NCI-H69 (cell line): ENCODE measurements at places on chromosomes 5 and 9.

GRCh38 chr9:131807144-131807983, 67.5 kb upstream of the RAPGEF1 start:
- peak; percentile 82 for DNase-seq

GRCh38 chr9:114883709-114884108, 46.7 kb downstream of the TNFSF8 start:
- no peak for DNase-seq

DNA sequence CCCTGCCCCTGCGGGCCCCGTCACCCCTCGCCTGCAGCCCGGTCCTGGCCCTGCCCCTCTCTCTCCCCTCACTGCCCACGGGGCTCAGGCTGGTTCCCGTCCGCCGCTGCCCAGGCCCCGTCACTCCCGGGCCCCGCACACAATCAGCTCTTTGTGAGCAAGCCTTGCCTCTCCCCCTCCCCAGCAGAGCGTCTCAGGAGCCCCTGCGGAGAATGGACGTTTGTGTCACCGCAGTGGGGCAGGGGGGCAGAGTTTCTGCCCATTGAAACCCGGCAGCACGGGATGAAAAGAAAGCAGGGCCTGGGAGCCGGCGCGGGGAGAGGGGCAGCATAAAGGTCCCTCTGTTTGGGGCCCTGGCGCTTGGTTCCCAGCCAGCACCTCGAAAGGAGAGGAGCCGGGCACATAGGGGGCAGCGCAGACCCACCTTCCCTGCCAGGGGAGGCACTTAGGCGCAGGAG, 13.5 kb upstream of the NUP214 start:
- no peak for DNase-seq

GRCh38 chr9:13597004-13597403, 317.5 kb upstream of the MPDZ start:
- DNase-seq: no peak

- peak; percentile 66 for DNase-seq
Measured at GRCh38 chr5:8340739-8341344, 471.9 kb downstream of the MTRR start.

- no peak for DNase-seq
Measured at GRCh38 chr5:173090639-173091038, 34.5 kb downstream of the CREBRF start.

- no peak for DNase-seq
Measured at GRCh38 chr5:77163453-77163852, 47.0 kb upstream of the PDE8B start.

DNA sequence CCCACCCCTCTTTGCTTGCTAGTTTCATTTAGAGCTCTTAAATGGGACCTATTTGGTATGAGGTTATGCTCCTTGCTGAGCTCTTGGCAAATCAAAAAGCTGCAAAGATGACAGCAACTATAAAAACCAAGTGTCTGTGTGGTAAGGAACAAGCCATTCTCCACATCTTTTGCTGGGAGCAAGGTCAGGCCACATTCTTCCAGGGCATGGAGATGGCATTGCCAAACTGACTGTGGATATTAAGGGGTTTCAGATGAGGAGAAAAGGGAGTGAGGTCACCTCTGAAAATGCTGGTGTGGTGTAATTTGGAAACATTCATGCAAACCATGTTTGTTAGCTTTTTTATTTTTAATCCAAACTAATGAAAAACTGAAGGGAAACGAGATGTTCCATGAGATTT, 218.8 kb upstream of the IL12B start:
- DNase-seq: no peak

DNA sequence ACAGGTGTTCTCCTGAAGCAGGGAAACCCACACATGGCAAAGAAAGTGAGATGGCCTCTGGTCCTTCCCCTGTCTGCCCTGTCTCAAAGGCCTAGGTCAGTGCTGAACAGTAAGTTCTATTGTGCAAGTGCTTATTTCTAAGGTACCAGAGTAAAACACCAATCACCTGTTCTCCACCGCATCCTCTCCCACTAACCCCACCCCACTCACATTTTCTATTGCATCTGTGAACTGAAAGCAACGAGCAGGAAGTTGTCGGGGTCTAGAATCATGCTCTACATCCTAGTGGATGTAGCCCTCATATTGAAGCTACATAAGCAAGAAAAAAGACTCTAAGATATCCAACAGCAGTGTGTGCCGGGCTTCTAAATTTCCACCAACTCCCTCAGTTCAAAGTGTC, 265.9 kb downstream of the ENC1 start:
- no peak for DNase-seq

DNA sequence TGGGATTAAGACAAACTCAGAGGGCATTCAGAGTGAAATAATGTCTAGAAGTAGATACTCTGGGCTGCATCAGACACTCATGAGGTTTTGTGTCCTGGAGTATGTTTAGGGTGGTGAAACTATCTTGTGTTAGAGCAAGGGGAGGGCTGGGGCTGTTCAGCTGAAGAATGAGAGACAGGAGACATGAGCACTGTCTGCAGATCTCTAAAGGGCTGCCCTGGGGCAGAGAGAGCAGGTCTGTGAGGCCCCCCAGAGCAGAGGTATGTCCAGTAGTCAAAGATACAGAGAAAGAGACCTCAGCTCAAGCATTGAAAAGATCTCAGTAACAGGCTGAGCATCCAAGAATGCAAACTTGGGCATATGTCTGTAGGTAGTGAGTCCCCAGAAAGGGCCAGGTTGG, 45.9 kb upstream of the SHB start:
- no peak for DNase-seq

DNA sequence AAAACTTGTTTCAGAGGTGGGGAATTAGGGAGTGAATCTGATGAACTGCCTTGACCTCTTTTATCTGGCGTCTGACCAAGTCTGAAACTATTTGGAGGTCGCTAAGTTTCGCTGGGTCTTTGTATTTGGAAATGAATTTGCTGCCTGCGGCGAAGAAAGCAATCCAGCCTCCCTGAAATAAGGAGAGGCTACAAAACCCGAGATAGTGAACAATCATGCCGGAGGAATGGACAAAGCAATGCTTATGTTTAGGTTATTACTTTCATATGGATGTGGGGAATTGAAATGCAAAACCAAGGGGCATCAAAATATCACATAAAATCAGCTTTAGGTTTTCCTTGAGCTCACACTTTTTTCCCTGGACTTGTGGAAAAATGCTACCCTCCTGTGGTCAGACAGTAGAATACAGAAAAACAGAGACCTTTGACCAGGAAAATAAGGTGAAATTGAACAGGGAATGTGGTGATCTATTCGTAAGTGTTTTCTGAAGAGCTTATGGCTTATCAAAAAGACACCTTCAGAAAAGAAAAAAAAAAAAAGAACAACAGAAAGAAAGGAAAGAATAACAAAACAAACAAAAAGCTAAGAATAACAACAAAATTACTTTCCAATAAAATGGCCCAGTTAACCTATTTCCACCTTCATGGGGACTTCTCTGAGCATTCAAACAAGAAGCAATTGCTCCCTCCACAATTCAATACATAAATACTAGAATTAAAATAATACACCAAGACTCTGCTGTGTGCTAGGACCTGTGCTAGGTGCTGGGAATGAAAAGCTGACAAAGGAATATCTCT, 68.6 kb upstream of the DPYSL3 start:
- peak; percentile 79 for DNase-seq

- DNase-seq: peak; percentile 75
Measured at GRCh38 chr5:141958113-141958512, at the start of gene PCDH12. Gene PCDH12 (minus strand): TSS chr5:141958202. CDS start chr5:141957851, 351 bp downstream.

- DNase-seq: no peak
Measured at GRCh38 chr5:153619771-153620170, 129.3 kb downstream of the GRIA1 start.

DNA sequence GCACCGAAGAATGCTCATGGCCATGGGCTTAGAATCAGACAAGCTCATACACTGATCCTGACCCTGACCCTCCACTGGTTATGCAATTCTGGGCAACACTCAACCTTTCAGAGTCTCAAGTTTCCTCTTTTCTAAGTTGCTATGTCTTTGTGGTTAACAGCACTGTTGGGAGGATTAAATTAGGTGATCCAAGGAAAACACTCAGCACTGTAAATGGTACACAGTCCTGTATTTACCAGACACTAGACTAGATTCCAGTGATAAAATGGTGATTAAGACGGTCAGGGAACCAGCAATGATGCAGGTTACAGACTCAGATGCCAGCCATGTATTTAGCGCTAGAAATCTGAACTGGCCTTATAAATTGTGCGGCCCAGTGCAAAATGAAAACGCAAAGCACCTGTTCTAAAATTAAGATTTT, 8.1 kb downstream of the ARL15 start:
- peak; percentile 12 for DNase-seq

DNA sequence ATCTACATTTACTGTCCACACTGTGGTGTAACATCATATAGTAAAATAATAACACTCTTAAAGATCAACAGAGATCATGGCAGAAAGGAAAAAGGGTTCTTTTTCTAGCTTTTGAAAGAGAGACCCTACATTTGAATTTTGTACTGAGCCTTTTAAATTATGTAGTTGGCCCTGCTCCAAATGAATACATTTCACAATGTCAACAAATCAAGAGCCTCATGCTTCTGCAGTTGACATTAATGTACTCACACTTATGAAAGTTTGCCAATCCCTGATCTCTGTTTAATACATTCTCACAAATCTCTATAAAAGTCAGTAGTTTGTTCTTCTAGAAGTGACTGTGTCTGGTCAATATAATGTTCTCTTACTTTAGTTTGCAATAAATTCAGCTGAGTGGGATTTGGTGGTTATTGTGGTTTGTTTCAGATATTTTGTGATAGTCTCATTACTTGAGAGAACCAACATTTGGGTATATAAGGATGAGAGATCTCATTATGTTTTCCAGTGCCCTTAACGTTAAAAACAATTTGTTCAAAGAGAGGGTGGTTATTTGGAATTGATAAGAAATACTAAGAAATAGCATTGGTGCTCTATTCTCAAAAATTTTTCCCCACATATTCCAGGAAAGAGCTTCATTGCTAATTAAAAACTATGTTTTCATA, 277.8 kb upstream of the FTMT start:
- no peak for DNase-seq

DNA sequence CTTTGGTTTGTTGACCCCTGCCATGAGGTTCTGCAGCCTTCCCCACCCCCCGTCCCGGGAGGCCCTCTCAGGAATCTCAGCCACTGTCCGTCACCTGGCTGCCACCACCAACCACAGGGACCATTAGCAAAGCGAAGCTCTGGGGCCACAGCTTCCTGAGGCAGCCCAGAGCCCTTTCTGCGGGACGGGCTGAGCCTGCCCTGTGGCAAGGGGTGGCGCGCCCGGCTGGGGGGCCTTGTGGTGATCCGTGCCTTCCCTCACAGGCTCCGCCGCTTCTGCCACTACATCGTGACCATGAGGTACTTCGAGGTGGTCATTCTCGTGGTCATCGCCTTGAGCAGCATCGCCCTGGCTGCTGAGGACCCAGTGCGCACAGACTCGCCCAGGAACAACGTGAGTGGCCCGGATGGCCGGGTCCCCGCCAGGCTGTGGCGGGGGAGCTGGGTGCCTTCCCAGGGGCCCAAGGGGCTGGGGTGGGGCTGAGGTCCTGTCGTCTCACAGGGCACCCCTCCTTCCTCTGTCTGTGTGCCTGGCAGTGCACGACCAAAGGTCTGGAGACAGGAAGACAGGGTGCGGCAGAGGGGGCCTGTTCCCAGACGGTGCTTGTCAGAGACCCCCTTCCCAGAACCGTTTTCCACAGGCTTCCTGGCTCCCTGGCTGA, 169.2 kb downstream of the CACNA1B start:
- no peak for DNase-seq

- no peak for DNase-seq
Measured at GRCh38 chr9:98022447-98022846, 34.1 kb upstream of the NANS start.

DNA sequence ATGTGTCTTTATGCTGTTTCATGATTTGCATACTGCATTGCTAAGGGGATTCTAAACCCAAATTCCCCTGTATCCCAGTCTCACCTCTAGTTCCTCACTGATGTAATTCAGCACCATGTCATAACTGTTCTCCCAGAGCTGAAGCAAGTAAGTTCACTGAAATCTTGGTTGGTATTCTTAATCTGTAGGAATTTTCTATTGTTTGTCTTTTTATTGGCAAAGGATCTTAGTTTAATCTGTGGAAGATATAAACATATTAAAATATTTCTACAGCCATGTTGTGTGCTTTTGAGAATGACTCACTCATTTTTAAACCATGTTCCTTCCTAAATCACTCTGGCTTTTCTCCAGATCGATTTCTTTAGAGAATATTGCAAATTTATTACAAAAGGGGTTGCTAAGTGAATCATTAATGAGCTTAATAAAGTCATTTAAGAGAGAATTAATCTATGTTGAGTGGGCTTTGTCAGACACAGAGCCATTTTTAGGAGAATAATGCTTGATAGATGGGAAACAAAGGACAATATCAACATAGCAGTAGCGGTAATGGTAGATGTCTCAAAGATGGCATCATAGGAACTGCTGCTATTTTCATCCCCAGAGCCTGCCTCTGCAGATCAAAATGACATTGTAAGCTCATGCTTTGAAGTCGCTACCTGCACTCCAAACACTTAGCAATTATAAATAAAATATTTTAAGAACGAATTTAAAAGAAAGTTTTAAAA, 110.0 kb downstream of the ENC1 start:
- no peak for DNase-seq

GRCh38 chr5:134132372-134133187, 18.1 kb downstream of the TCF7 start:
- no peak for DNase-seq

GRCh38 chr5:109656829-109657228, 32.9 kb upstream of the MAN2A1 start:
- peak; percentile 23 for DNase-seq

- DNase-seq: no peak
Measured at GRCh38 chr5:105163547-105163946, 1601.0 kb upstream of the NUDT12 start.

DNA sequence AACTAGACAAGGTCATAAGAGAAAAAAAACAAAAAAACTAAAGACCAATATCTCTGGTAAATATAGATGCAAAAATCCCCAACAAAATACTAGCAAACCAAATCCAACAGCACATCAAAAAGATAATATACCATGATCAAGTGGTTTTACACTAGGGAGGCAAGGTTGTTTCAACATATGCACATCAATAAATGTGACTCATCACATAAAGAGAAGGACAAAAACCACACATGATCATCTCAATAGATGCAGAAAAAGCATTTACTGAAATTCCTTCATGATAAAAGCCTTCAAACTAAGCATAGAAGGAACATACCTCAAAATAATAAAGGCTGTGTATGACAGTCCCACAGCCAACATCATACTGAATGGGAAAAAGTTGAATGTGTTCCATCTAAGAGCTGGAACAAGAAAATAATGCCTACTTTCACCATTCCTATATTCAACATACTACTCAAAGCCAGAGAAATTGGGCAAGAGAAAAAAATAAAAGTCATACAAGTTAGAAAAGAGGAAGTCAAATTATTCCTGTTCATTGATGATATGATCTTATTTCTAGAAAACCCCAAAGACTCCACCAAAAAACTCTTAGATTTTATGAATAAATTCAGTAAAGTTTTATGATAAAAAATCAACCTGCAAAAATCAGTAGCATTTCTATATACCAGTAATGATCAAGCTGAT, 72.2 kb upstream of the FAM169A start:
- DNase-seq: no peak

GRCh38 chr5:115686051-115686737, 60.4 kb upstream of the TMED7 start:
- peak; percentile 63 for DNase-seq

DNA sequence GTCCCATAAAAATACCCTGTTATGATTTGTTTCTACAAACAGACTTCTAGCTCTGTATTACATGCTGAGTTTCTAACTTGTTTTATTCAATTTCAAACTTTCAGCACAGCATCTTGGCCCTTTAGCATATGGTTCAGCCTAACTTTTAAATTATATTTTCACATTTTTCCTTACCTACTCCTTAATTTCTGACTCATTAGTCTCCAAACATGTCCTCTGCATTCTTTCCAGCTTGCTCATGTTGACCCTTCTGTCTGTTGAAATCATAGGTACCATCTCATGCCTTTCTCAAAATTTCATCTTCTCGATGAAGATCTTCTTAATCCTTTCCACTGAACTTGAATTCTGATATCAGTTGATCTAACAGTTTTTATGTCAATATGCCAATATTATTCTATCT, 200.9 kb upstream of the RIOK2 start:
- no peak for DNase-seq
